ENCODE measurements at places on chromosomes 7 and 10. TPM values are rescaled to one million over a fixed set of nuclear protein-coding genes. Genes with fewer than 3 reads are reported as not detected.

The AGR2 gene
- total RNA-seq, result not detected

The PAX4 gene
- not detected for total RNA-seq

The LRRN3 gene
- total RNA-seq, result 28.0 TPM

The IGF2BP3 gene
- 16.6 TPM for total RNA-seq

GRCh38 chr10:24858288-24859270 is 93.8 kb downstream of the PRTFDC1 start:
- H3K27me3 ChIP-seq, result peaks cover 15% of the 10 kb centered on the region
- H3K4me3 ChIP-seq, result no peak overlapping the region
- H3K4me1 ChIP-seq, result peaks cover 2% of the 10 kb centered on the region
- no peak for DNase-seq
- no peak overlapping the region for H3K27ac ChIP-seq
- H3K36me3 ChIP-seq, result no peaks in the 10 kb centered on the region

GRCh38 chr10:90866050-90866598 is 5.7 kb upstream of the RPP30 start:
- H3K4me1 ChIP-seq, result peaks cover 6% of the 10 kb centered on the region
- H3K4me3 ChIP-seq, result no peak overlapping the region
- no peak overlapping the region for H3K27ac ChIP-seq
- DNase-seq, result no peak
- no peaks in the 10 kb centered on the region for H3K36me3 ChIP-seq

DNA sequence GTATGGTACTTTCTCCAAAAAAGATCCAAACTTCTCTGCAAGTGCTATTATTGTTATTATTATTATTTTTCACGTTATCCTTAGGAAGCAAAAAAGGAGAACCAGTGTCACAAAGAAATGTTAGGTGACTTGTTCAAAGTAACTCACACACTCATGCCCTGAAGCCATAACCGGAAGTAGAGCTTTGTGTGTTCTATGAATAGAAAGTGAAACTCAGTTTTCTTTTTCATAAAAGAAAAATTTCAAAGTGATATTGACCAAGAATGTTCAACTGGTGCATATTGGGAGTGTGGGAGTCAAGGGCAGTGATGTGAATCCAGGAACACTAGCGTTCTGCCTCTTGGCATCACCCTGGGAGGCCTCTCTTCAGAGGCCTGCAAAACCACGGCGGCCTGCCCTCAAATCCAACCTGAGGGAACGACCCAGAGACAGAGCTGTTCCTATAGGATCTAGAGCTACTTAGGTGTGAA is 106.1 kb downstream of the PRKCQ start:
- peaks cover 60% of the 10 kb centered on the region for H3K4me1 ChIP-seq
- peaks cover 84% of the 10 kb centered on the region for H3K36me3 ChIP-seq
- DNase-seq, result no peak
- peak overlapping the region; percentile 83 for H3K4me3 ChIP-seq
- H3K27ac ChIP-seq, result peak overlapping the region; percentile 95

GRCh38 chr7:130444234-130444633 is 3.4 kb upstream of the CEP41 start:
- DNase-seq, result no peak
- H3K36me3 ChIP-seq, result peaks cover 11% of the 10 kb centered on the region

DNA sequence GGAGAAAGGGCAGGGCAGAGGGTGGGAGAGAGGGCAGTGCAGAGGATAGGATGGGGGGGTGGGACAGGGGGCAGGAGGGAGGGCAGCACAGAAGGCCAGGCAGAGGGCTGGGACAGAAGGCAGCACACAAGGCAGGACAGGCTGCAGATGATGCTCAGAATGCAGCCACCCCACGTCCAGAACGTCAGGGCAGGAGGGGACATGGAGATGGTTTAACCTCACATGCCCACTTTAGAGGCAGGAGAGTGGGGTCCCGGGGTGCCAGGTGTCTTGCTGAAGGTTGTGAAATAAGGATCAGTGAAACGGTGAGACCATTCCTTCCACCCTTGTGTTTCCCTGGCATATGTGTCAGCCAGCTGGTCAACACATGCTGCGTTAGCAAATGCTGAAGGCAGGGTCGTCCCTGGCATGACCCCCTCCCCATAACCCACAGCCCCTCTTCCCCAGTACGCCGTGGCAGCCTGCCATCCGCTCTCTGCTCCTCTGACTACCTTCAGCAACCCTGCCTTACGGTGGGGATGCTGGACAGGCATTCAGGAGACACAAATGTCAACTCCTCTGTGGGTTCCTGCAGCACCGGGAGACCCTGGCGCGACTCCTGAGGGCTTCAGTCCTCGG is 592.1 kb downstream of the DNAJB6 start:
- no peak overlapping the region for H3K27ac ChIP-seq
- H3K36me3 ChIP-seq, result peaks cover 7% of the 10 kb centered on the region
- no peak overlapping the region for H3K4me3 ChIP-seq
- peaks cover 5% of the 10 kb centered on the region for H3K4me1 ChIP-seq

DNA sequence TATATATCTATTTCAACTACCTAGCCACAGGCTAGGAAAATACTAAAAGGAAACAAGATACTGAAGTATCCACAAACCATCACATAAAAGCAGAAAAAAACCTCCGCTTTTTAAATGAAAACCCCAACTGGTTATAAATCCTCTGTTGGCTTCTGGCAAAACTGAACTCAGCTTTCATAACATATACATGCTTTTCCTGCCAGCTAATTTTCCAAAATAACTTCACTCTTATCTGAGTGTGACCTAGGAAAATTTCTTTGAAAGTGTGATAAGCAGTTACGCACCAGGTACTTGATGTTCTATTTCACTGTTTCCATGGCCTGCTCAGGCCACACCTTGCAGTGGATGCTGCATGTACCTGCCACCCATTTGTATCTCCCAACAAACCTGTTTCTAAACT is 11.8 kb downstream of the FAM3C start:
- peaks cover 55% of the 10 kb centered on the region for H3K36me3 ChIP-seq
- DNase-seq, result no peak
- no peak overlapping the region for H3K27ac ChIP-seq
- H3K4me3 ChIP-seq, result no peak overlapping the region
- peaks cover 65% of the 10 kb centered on the region for H3K4me1 ChIP-seq

GRCh38 chr7:15323550-15323949 is 238.3 kb downstream of the AGMO start:
- no peak overlapping the region for H3K27ac ChIP-seq
- no peaks in the 10 kb centered on the region for H3K36me3 ChIP-seq
- H3K27me3 ChIP-seq, result no peaks in the 10 kb centered on the region
- H3K4me3 ChIP-seq, result no peak overlapping the region

DNA sequence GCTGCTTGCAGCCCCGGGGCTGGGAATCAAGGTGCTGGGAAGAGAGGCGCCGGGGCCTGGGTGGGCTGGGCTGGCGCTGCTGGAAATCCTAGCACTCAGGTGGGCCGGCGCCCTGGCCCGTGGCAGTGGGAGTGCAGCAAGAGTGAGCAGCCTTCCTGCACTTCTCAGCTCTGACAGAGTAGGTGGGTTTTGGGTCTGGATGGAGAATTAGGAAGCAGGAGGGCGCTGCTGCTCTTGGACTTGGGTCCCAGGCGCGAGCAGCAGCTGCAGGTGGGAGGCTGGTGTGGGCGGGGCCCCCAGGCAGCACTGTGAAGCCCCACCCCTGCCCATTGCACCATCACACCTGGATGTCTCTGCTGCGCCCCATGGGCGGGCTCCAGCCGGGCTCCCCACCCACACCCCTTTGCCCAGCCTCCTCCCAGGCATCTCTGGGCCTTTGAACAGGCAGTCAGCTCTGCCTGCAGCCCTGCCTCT is 6.0 kb downstream of the BRI3 start:
- H3K27ac ChIP-seq, result no peak overlapping the region
- H3K27me3 ChIP-seq, result no peaks in the 10 kb centered on the region
- no peak overlapping the region for H3K4me3 ChIP-seq
- peaks cover 11% of the 10 kb centered on the region for H3K4me1 ChIP-seq
- H3K36me3 ChIP-seq, result peaks cover 15% of the 10 kb centered on the region

DNA sequence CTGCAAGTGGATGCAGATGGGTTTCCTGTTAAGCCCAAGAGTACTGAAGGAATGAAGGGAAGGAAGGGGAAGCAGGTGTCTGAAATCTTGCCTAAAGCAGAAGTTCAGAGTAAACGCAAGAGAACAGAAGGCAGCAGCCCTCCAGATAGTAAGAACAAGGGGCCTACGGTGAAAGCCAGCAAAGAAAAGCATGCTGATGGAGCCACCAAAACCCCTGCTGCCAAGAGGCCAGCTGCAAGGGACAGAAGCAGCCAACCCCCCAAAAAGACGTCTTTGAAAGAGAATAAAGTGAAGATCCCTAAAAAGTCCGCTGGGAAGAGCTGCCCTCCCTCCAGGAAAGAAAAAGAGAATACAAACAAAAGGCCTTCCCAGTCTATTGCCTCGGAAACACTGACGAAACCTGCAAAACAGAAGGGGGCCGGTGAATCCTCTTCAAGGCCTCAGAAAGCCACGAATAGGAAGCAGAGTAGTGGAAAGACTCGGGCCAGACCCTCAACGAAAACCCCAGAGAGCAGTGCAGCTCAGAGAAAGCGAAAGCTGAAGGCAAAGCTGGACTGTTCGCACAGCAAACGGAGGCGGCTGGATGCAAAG is 152.5 kb downstream of the LCOR start:
- H3K36me3 ChIP-seq, result peaks cover 29% of the 10 kb centered on the region
- no peaks in the 10 kb centered on the region for H3K27me3 ChIP-seq
- H3K4me1 ChIP-seq, result peaks cover 18% of the 10 kb centered on the region
- H3K4me3 ChIP-seq, result no peak overlapping the region

DNA sequence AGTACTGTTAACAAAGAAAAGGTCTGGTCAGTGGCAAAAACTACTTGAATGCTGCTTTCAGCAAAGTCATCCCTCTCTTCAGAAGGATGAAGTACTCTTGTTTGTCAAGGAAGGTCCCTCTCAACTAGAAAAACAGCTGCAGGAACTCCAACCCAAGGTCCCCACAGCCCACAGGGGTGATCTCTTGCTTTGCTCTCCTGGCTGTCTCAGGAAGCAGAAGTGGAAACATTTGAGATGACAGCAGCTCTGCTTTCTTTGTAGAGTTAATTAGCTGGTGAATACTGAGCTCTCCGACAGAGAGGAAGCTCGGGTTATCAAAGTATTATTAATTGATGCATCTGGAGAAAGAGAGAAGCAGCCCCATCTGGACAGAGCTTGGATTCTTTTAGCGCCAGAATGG is 25.4 kb upstream of the LRGUK start:
- H3K36me3 ChIP-seq, result no peaks in the 10 kb centered on the region
- no peak for DNase-seq
- no peaks in the 10 kb centered on the region for H3K27me3 ChIP-seq
- no peak overlapping the region for H3K27ac ChIP-seq
- H3K4me3 ChIP-seq, result no peak overlapping the region

DNA sequence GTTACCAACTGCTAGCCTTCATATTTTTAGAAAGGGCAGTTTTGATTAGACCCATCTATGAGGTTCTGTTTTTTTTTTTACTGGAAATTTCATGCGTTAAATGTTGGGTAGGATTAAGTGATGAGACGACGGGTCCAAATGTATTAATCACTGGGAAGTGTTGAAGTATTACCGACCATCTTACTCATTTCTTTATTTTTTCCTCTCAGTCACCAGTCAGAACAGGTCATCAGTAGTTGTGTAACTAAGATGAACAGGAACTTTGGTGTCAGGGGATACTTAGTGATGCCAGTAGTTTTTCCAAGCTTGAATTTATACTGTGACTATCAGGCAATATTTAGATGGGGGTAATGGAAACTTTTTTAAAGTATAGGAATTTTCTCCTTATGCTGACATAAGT is 14.2 kb downstream of the TFAM start:
- no peak overlapping the region for H3K4me3 ChIP-seq
- H3K27me3 ChIP-seq, result no peaks in the 10 kb centered on the region
- peaks cover 36% of the 10 kb centered on the region for H3K36me3 ChIP-seq
- peaks cover 5% of the 10 kb centered on the region for H3K4me1 ChIP-seq
- no peak overlapping the region for H3K27ac ChIP-seq
- no peak for DNase-seq

DNA sequence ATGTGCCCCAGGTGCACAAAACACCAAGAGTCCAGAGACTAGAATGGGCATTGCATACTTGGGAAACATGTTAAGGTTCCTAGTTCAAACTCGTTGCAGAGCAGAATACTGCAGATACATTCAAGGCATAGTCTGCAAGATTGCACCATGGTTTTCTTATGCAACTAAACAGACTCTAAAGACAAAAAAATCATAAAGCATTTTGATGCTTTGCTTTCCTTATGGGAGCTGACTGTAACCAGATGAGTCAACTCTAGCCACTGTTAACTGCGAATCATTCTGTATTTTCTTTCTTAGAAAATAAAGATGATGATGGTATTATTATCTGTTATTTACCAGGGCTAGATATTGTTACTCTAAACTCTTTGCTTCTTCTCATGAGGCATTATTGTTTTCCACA is 19.7 kb downstream of the TRUB1 start:
- no peak overlapping the region for H3K4me3 ChIP-seq
- DNase-seq, result no peak
- H3K36me3 ChIP-seq, result peaks cover 48% of the 10 kb centered on the region
- no peaks in the 10 kb centered on the region for H3K27me3 ChIP-seq
- H3K27ac ChIP-seq, result no peak overlapping the region

DNA sequence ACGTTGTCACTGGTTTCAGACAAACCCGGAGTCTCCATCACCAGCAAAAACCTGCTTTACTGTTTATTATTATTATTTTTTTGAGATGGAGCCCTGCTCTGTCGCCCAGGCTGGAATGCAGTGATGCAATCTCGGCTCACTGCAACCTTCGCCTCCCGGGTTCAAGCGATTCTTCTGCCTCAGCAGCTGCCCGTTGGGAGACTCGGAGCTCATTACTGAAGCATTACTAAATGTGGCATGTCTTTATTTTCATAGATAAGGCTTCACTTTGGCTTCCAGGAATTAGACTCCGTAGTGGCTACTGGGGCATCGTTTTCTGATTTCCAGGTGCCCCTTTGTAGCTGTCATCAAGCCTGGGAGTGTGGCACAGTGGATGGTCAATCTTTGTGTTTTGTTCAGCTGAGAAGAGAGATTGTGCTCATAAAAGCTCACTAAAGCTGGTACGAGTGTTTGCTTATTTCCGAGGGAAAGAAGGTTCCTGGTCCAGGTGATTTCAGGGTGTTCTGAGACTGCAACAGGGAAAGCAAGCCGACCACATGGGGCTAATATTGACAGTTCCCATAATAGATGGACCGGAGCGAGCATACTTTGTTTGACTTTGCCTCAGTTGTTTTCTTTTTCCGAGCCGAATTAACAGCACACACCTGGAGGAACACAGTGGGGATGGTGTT is 163.1 kb downstream of the CAMK1D start:
- no peaks in the 10 kb centered on the region for H3K36me3 ChIP-seq
- no peak for DNase-seq
- H3K27ac ChIP-seq, result no peak overlapping the region

DNA sequence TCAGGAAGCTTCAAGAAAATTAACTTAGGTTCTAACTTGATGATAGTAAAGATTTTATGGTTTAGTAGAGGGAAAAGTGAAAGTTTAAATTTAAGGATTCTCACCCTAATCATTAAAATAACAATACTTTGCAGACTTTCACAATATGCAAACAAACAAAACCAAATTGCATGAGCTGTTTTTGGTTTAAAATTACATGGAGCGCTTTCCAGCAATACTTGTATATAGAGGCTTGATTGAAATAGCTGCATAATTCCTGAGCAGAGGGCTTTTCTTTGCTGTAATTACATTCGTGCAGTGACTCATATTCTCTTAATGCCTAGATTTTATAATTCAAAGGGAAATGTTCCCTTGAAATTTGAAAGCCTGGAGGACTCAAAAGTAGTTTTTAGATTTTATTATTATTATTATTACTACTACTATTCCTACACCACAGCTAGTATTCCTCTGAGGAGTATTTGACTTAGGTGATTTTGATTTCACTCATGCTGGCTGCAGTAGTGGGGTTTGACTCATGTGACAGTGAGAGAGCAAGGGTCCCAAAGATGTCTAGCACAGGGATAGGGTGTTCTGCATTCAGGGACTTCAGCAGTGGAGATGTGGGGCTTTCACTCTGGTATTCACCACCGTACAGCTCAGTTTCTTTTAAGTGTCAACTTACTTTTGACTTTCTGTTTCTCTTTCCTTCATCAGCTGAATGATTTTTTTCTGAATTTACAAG is 138.1 kb downstream of the ADAM22 start:
- H3K4me3 ChIP-seq, result no peak overlapping the region
- DNase-seq, result no peak
- H3K4me1 ChIP-seq, result peaks cover 7% of the 10 kb centered on the region
- no peaks in the 10 kb centered on the region for H3K27me3 ChIP-seq
- H3K27ac ChIP-seq, result no peak overlapping the region

Data from activated T-helper 2 cell treated with anti-CD3 and anti-CD28 coated beads, Interferon-gamma antibody, Interleukin-2, Interleukin-4, amounts not matched to agents 10 μg/mL and 5 μg/mL and 100 μg/mL, durations not matched to agents 14 hours and 24 hours and 36 hours (primary cell).